Central memory CD8-positive, alpha-beta T cell (primary cell): ENCODE measurements at places on chromosomes 6 and 20.

GRCh38 chr20:50467718-50468356 lies 42.3 kb upstream of the PTPN1 start:
- no peak for DNase-seq

DNA sequence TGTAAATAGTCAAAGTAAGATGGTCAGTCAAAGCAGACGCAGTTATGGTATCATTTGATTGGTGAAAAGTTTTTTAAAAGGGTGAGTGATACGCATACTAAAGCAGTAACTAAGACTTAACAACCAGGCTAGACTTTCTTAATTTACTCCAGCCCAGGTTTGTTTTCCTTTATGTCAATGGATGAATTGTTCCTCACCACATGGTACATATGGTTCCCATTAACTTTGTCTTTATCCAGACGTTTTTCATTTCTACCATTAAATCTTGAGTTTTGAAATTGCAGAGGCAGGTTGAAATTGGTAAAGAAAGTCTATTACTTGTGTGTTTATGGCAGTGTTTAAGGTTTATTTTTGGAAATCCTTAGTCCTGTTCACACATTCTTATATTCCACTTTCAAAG lies 98.5 kb upstream of the SCGN start:
- no peak for DNase-seq

DNA sequence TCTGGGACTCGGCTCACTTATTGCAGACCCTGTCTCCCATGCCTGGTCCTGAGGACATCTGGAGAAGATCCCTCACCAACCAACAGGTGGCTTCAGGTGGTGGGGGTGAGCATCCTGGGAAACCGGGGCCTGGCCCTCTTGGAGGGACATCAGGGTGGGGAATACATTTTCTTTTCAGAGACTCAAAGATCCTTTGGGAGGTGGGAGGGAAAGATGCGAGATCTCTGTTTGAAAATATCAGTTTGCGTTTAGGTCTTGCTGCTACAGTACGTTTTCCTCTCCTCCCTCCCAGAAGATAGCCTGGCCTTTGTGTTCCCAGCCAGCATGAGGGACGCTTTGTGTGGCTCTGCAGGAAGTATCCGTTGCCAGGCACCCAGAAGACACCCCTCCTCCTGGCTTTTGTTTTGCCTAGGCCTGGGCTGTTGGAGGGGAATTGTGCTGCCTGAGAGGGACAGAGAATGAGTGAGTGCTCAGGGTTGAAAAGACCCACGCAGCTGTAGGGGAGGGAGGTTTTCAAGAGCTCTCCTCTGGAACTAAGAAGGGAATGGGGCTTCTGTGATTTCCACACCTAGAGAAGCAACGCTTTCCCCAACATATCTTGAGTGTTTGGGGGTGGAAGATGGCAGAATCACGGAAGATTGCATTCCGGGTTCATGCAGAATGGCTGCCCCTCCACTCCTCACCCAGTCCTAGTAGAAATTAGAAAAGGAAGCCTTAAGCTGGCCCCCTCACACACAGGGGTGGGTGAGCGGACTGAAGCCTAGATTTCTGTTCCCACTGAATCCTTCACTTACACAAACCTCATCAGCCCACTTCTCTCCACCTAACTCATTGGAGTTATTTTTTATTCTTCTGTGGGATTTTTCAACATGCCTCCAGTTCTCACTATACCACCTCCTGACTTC lies 22.0 kb upstream of the SLC2A12 start:
- no peak for DNase-seq

GRCh38 chr6:47163536-47163935 lies 121.4 kb upstream of the ADGRF1 start:
- no peak for DNase-seq

DNA sequence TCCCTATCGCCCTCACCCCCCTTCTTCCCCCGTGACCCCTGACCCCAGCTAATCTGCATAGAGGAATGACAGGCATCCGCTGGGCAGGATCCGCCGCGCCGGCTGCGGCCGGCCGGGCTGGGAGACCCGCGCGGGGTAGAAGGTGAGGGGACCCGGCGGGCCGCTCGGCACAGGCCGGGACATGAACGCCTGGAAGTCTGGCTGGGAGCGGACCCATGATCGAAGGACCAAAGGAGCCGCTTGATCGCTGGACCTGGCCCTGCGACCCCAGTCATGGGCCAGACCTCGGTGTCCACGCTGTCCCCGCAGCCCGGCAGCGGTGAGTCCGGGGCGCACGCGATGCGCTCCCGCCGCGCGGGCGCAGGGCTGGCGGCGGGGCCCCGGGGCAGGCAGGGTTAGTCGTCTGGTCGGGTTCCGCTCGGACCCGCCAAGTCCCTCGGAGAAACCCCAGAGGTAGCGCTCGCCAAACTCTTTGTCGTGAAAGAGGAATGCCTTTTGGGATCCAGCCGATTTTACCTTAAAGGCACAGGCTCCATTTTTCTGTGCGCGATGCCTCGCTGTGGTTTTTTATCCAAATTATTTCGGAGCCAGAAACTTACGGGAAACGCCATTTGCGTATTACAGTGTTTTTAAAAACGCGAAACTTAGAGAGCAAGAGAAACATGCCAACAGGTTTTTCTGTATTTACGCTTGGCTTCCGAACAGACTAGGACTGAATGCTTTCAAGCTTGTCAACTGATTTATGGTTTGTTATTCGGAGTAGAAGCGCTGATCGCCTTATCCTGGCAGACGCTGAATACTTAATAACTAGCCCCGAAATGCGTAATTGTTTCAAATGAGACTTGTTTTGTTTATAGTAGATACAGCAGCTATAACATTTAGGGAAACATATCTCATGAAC lies at the start of gene PHACTR2:
Gene PHACTR2, plus strand, starts transcription at position 75 of the 901 bp plus-strand sequence. Its CDS starts 199 bp downstream, at position 274.
- no peak for DNase-seq

GRCh38 chr6:109897025-109897424 lies 81.1 kb upstream of the GPR6 start:
- no peak for DNase-seq

- DNase-seq, result no peak
Measured at GRCh38 chr20:34579979-34580940, 21.7 kb downstream of the MAP1LC3A start.

DNA sequence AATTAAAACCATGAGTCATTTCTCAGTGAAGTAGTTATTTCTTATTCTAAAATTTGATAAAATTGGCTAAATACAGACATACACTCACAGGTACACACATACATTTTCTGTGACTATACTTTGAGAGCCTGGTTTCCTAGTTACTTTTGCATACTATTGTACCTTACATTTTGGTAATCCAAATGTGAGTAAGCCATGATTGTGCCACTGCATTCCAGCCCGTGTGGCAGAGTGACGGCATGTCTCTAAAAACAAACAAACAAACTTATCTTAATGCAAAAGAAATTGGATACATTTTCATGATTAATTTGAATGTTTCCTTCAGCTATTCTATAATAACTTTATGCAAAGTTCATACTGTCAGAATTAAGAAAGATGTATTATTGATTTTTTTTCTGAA lies 628.8 kb downstream of the GRIK2 start:
- DNase-seq, result no peak

DNA sequence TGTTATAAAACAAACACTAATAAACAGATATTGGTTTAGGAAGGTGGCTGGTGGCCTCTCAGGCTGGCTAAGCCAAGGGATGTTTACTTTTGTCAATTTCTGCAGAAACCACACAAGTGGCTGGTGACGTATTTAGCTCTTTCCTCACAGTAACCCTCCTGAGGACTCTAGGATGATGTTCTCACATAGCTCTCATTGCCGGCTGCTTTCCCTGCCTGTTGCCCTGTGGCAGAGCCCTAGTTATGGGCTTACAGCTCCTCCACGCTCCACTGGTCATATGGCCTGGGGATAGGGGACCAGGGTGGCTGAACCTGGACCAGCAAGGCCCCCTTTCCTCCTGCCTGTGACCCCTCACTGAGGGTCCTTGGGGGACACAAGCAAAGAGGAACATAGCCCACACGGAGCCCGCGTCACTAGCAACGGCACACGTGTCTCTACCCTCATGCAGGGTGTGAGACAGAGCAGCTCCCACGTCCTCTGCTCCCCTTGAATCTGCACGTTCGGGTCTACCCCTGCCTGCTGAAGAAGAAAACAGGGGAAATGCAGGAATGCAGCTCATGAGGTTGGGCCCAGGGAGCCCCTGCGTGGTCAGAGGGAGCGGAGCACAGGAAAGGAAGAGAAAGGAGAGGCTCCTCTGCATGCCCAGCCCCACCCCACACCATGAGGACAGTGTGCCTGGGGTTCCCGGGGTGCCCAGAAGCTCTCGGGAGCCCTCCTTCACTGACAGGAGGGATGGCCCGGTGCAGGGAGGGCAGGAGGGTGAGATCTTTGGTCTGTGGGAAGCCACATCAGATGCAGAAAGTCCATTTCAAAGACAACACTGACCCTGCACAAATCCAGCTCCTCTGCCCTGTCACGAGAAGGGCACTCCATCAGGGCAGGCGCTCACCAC lies 13.9 kb downstream of the RAMACL start:
- no peak for DNase-seq

GRCh38 chr6:168607272-168608112 lies 166.5 kb downstream of the SMOC2 start:
- DNase-seq, result no peak

DNA sequence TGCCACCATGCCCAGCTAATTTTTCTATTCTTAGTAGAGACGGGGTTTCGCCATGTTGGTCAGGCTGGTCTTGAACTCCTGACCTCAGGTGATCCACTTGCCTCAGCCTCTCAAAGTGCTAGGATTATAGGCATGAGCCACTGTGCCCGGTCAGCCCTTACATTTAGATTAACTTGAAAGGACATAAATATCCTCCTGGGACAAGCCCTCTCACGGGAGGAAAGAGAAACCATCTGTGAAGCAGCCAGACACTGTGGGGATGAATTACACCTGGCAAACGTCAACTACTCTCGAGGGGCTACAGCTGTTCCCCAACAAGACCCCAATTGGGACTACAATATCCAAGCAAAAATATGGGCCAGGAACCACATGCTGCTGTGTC lies 32.7 kb upstream of the SAMHD1 start:
- no peak for DNase-seq

GRCh38 chr6:168507730-168508129 lies 66.7 kb downstream of the SMOC2 start:
- DNase-seq, result no peak

- no peak for DNase-seq
Measured at GRCh38 chr6:143478479-143479062, 28.0 kb downstream of the PEX3 start.

- DNase-seq, result no peak
Measured at GRCh38 chr6:129320892-129321291, 389.1 kb downstream of the ARHGAP18 start.

- no peak for DNase-seq
Measured at GRCh38 chr6:91509711-91510110, 922.8 kb upstream of the MAP3K7 start.

DNA sequence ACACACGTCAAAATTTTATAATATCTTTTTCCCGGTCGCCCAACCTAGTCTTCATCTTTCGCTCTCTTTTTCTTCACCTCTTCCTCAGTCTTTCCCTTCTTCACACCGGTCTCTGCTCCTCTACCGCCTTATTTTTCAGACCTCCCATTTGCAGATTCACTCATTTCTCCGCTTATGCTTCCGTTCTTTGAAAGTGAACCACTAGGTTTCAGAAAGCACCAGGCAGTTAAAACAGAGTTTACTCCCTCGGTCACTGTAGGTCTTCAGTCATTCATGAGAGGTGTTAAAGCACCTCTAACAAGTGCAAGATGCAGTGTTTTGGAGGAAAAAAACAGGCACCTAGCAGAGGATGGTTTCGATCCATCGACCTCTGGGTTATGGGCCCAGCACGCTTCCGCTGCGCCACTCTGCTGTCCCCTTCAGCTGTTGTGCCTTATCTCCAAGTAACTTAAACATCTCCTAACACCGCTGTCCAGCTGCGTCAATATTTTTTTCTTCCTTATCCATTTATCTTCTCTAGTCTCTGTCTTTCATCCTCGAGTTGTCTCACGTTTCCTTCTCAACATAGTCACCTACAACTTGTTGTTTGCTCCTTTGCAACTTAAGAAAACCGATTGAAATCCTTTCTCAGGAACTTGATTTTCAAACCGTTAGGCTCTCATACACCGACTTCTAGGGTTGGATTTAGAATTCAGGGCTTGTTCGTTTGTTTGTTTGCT lies 119.7 kb upstream of the ZNF184 start:
- no peak for DNase-seq

- DNase-seq, result no peak
Measured at GRCh38 chr20:57037689-57038088, 228.8 kb downstream of the BMP7 start.

GRCh38 chr6:9933677-9934076 lies 481.2 kb downstream of the TFAP2A start:
- DNase-seq, result no peak
